IMR-90 (cell line): ENCODE measurements at places on chromosomes 13 and 19. TPM values are rescaled to one million over a fixed set of nuclear protein-coding genes. Genes with fewer than 3 reads are reported as not detected.
A peak's percentile ranks its signal among the peaks of the same experiment; 100 is the strongest.

- DNase-seq = peak; percentile 34
These were observed 13.8 kb upstream of the EHD2 start for GRCh38 chr19:47699360-47699917.

The MEIS3 gene
- 33.0 TPM in 2 replicates for polyA plus RNA-seq

- no peak for DNase-seq
These were observed 14.7 kb downstream of the RAP2A start for GRCh38 chr13:97448503-97449251.

The ADGRE2 gene
- polyA plus RNA-seq = not detected in 2 replicates

- no peak for DNase-seq
These were observed 668.6 kb upstream of the SLC10A2 start for GRCh38 chr13:103734837-103735236.

- DNase-seq = no peak
These were observed 209.2 kb downstream of the B3GLCT start for GRCh38 chr13:31408927-31409326.

The GRIN2D gene
- polyA plus RNA-seq = 0.23 and 0.24 TPM in 2 replicates

- no peak for DNase-seq
These were observed 17.3 kb upstream of the AKT2 start for GRCh38 chr19:40302224-40303011.

GRCh38 chr13:97526556-97526955 lies 92.6 kb downstream of the RAP2A start:
- DNase-seq = no peak

The C19orf38 gene
- 0.16 and 0.19 TPM in 2 replicates for polyA plus RNA-seq

DNA sequence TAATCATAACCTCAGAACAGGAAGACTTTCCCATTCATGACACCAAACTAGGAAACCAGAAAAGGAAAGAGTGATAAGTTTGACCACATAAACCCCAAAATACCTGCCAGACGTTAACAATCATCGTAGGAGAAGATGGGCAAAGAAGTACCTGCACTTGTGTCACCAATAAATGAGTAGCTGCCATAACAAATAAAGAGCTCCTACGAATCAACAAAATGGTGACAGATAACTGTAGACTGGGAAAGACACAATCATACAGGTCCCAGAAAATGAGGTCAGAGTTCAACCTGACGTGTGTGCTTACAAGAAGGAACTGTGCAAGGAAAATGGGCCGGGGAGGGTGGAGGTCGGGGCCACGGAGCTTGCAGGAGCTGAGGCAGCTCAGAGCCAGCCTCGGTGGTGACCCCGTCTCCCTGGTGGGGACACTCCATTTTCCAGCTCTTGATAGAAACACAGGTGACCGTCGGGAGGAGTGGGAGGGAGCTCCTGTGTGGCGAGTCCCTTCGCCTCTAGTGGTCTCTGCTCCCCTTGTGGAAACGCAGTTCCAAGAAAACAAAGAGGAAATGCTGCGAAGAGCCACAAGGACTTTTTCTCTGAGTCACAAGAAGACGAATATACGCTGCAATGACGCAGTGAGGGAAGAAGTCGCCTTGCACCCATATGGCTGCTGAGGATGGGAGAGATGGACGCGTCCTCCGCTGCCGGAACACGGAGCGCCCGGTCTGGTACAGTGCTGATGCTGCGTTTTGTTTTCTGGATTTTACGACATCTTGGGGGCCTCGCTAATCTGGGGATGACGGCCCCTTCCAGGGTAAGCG lies 9.5 kb downstream of the PIP5K1C start:
- DNase-seq = no peak

GRCh38 chr13:100827489-100828176 lies 153.0 kb upstream of the TMTC4 start:
- DNase-seq = no peak

The LILRA1 gene
- not detected in 2 replicates for polyA plus RNA-seq

GRCh38 chr13:60012488-60012887 lies 151.2 kb downstream of the DIAPH3 start:
- DNase-seq = no peak

The CRX gene
- polyA plus RNA-seq = not detected in 2 replicates

DNA sequence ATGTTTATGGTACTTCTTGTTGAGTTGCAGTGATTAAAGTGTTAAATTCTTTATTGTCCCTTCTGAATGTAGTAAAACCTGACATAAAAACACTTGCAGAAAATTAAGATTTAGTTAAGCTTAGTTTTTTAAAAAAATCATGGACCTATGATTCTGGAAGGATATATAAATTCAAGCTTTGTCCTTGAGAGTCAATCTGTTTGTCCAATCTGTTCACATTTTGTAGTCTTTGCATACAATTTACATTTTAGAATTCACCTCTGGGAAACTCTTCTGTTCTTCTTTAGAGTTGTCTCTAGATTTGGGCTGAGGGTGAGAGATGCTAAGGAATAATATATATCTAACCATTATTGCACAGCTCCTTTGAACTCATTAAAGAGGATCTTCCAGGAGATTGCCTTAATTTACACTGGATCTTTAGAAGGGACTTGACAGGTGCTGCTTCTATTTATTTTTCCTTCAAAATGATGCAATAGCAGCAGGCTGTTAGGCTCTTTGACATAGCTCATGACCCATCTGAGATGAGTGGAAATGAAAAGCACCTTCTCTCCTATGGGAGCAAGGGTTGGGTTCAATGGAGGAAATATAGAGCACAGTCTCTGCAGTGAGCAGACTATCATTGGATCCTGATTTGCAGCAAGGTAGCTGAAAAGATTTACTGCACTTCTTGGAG lies 433.9 kb downstream of the GPC6 start:
- DNase-seq = no peak

DNA sequence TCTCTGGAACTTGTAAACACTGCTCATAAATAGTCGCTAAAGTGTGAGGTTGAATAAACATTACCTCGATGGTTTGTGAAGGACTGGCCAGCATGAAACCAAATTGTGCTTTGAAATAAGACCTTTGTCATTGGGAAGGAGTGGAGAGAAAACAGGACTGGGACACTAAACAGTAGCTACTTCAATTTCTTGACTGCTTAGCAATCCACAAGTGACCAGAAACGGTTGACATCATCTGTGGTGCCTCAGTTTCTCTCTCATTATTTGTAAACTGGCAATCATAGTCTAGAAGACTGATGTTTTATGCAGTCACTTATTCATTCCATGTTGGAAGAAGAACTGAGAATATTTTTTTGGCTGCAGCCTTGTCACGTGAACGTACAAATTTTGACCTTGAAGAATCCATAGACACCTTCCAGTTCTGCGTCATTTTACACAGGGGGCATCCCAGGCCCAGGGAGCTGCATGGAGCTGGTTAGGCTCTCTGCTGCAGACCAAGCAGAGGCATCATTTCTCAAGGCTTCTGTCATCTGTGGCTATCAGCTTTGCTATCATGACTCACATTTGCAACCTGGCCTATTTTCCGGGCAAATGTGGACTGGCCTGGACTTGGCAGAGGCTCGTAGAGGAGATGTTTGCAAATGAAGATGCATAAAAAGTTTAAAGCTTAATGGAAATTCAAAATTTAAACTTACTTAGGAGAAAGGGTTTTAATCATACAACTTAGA lies 391.8 kb downstream of the FGF9 start:
- DNase-seq = peak; percentile 63

DNA sequence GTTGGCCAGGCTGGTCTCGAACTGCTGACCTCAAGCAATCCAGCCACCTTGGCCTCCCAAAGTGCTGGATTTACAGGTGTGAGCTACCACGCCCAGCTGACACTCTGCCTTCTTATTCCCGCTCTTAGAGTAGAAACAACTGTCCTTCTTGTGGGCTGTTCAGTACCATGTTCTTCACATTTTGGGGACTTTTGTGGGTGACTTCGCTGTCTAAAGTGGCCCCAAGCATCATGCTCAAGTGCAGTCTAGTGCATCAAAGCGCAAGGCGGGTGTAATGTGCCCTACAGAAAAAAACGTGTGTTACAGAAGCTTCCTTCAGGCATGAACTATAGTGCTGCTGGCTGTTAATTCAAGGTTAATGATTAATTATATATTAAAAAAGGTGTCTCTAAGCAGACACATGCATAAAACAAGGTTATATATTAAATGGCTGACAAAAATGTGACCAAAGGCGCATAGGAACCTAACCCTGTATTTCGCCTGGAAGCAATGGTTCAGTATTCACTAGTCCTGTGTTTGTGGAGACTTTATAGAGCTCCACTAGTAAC lies 38.3 kb downstream of the ABCC4 start:
- DNase-seq = no peak

The NALCN gene
- 2.0 and 2.9 TPM in 2 replicates for polyA plus RNA-seq

- no peak for DNase-seq
These were observed 6.3 kb downstream of the GPR18 start for GRCh38 chr13:99251921-99252320.

DNA sequence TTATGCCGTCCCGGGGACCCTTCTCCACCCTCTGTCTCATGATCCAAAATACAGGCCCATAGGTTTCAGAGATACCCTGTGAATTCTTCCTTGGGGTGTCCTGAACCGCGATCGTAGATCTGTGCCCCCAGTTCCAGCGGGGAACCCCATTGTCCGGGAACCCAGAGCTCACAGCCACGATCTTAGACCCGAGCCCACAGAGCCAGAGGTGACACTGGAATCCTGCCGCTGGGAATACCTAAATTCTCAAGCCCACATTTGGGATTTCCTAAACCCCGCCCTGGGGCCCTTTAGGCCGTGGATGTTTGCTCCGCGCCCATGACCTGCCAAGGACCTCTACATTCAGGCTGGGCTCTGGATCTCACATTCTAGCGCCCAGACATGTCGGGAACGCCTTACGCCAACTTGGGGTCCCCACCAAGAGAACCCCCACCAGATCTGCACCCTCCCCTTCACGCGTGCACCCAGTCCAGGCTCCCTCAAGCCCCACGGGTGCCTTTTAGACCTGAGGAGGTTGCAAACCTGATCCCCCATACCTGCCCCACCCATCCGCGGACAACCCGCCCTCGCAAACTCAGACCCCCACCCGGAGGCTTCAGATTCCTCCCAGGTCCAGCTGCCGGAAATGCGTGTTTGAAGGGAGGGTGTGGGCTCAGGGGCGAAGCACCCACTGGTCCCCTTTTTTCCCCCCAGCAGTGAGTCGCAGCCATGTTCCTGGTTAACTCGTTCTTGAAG lies 605 bp downstream of the CAPNS1 start:
- DNase-seq = peak; percentile 52

- no peak for DNase-seq
These were observed 11.3 kb downstream of the JAK3 start for GRCh38 chr19:17836530-17836929.

The ZNF835 gene
- not detected in 2 replicates for polyA plus RNA-seq

DNA sequence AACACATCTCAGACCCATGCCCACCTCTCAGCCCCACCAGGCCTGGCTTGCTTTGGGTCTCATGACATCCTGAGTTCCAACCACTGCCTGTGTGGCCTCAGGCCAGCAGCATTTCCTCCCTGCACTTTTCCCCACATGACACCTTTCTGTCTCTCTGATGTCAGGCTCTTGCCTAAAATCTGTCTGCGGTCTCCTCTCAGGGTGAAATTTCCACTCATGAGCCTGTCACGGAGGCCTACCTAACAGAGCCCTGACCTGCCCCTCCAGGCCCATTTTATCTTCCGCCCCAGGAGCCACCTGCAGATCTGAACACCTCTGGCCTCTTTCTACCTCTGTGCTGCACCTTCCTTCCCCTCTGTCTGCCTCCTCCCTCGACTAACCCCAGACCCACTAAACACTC lies 93.5 kb downstream of the ZDHHC20 start:
- no peak for DNase-seq

GRCh38 chr13:103466761-103467160 lies 400.5 kb upstream of the SLC10A2 start:
- no peak for DNase-seq

- DNase-seq = peak; percentile 68
These were observed 262.7 kb downstream of the DNAJC15 start for GRCh38 chr13:43285933-43286597.

The ING1 gene
- 13.5 and 17.5 TPM in 2 replicates for polyA plus RNA-seq

The SLC15A1 gene
- not detected in 2 replicates for polyA plus RNA-seq

The NANOS3 gene
- polyA plus RNA-seq = 0.63 and 0.85 TPM in 2 replicates
